Stimulated activated CD8-positive, alpha-beta memory T cell treated with anti-CD3 and anti-CD28 coated beads, Interleukin-4, amount 100 ng/mL, for 48 hours (primary cell): ENCODE measurements at places on chromosomes 1 and 21.

DNA sequence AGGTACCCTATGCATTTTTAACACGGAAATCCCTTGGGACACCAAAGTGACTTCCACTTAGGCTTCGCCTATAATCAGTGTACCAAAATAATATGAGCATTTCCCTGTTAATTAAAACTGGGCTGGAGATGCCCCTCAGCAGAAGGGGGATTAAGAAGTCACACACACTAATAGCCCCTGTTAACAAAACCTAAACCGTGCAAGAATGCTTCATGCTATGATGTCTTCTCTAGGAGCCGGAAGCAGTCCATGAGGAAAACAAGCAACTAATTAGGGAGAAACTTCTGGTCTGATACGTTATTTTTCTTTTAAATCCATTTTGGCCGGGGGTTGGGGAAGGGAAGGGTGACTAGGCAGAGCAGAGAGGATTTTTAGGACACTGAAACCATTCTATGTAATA is 123.4 kb downstream of the ESRRG start:
- no peak for DNase-seq

- DNase-seq: no peak
Observed at GRCh38 chr1:178457651-178458050, 39.1 kb downstream of the CLEC20A start.

- no peak for DNase-seq
Observed at GRCh38 chr1:84582802-84583587, 8.8 kb upstream of the CTBS start.

- DNase-seq: no peak
Observed at GRCh38 chr1:176692988-176693696, 230.2 kb downstream of the PAPPA2 start.

GRCh38 chr1:111127923-111128643 is 11.8 kb downstream of the DRAM2 start:
- no peak for DNase-seq

GRCh38 chr1:213286235-213286634 is 235.2 kb downstream of the RPS6KC1 start:
- no peak for DNase-seq

GRCh38 chr1:21623410-21623961 is 45.7 kb downstream of the RAP1GAP start:
- no peak for DNase-seq

- DNase-seq: peak; percentile 61
Observed at GRCh38 chr1:205285381-205286101, 36.0 kb downstream of the NUAK2 start.

DNA sequence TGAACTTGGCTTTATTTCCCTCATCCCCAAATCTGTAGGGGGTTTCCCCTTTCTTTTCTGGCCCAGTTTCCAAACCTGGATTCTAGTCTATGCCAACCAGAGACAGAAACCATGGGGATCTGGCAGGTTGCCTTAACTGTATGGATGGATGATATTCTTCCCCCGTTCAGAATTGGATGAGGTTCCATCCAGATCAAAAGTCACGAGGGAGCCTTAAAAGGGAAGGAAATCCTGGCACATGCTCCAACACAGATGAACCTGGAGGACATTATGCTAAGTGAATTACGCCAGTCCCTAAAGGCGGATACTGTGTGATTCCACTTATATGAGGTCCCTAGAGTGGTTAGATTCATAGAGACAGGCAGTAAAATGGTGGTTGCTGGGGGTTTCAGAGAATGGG is 124.4 kb downstream of the HUNK start:
- no peak for DNase-seq
